ENCODE measurements at places on chromosomes 2 and 18. TPM values are rescaled to one million over a fixed set of nuclear protein-coding genes. Genes with fewer than 3 reads are reported as not detected.

DTNA gene
- total RNA-seq = 81.8 TPM

INPP1 gene
- total RNA-seq = 31.7 TPM

MBOAT2 gene
- total RNA-seq = 67.6 TPM

INPP5D gene
- total RNA-seq = 56.3 TPM

LCT gene
- 0.04 TPM for total RNA-seq

AQP12B gene
- total RNA-seq = not detected

ASTL gene
- total RNA-seq = 0.31 TPM

TMEM17 gene
- total RNA-seq = 4.9 TPM

TMEM200C gene
- total RNA-seq = 0.94 TPM

POTEI gene
- 0.27 TPM for total RNA-seq

ZNF532 gene
- total RNA-seq = 167 TPM

PID1 gene
- total RNA-seq = 24.3 TPM

CDH19 gene
- 160 TPM for total RNA-seq

NETO1 gene
- 6.0 TPM for total RNA-seq

PER2 gene
- 24.7 TPM for total RNA-seq

DYNAP gene
- not detected for total RNA-seq

FAM161A gene
- total RNA-seq = 5.9 TPM

SERPINB3 gene
- total RNA-seq = not detected

OSR1 gene
- total RNA-seq = 11.6 TPM

ASXL2 gene
- total RNA-seq = 41.2 TPM

PDE1A gene
- 45.7 TPM for total RNA-seq

OR6B2 gene
- 5.1 TPM for total RNA-seq

SOX11 gene
- total RNA-seq = not detected

SPP2 gene
- total RNA-seq = not detected

CFAP65 gene
- total RNA-seq = 0.18 TPM

HOXD9 gene
- 4.9 TPM for total RNA-seq

Measured in sciatic nerve (tissue), 2 donors.